AML-193 (cell line): ENCODE measurements at places on chromosomes 2 and 18.

DNA sequence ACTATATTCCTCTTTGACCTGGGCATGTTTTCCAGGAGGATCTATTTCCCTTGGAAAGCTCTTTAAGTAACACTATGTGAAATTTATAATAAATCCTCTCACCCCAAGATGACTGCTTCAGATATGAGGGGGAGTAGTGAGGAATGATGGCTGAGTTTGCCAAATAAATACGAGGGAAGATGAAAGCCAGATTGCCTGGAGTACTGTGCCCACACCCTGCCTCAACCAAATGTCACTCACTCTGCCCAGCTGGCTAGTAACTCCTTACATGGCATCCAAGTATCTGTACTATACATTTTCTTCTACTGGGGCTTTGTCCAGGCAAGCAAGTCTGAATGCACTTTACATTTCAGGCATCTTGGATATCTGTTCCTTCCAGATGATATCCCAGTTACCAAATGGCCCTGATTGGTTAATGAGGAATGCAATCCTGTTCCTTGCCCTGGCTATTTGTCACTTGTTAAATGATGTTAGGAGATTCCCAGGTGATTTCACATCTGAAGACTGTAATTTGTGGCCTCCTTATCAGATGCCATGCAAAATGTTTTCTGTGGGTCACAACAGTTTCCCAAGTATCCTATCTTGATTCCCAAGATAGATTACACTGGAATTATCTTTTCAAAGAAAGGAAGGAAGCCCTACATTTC lies 191.8 kb downstream of the IKZF2 start:
- no peak for DNase-seq

DNA sequence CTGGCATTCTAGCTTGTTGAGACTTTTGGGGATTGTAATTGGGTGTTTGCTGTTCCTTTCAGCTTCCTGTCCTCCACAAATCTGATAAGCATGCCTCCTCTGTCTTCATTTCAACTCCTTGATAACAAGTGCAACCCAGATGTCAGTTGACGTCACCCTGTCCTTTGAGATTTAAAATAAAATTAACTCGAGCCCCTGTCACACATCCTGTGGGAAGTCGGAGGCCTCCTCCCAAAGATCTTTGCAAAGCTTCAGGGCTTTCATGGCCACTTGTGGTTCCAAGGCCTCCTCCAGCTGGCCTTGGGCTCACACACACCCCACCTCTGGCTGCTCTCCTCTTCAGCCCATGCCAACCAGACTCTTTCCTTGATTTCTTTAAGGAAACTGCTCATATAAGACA lies 69.9 kb upstream of the ITGA6 start:
- no peak for DNase-seq

GRCh38 chr2:38038682-38039081 lies 37.3 kb downstream of the CYP1B1 start:
- no peak for DNase-seq

- DNase-seq = no peak
Measured at GRCh38 chr2:181051861-181052522, 71.6 kb downstream of the UBE2E3 start.

- no peak for DNase-seq
Measured at GRCh38 chr18:79720359-79720733, 40.7 kb downstream of the CTDP1 start.

DNA sequence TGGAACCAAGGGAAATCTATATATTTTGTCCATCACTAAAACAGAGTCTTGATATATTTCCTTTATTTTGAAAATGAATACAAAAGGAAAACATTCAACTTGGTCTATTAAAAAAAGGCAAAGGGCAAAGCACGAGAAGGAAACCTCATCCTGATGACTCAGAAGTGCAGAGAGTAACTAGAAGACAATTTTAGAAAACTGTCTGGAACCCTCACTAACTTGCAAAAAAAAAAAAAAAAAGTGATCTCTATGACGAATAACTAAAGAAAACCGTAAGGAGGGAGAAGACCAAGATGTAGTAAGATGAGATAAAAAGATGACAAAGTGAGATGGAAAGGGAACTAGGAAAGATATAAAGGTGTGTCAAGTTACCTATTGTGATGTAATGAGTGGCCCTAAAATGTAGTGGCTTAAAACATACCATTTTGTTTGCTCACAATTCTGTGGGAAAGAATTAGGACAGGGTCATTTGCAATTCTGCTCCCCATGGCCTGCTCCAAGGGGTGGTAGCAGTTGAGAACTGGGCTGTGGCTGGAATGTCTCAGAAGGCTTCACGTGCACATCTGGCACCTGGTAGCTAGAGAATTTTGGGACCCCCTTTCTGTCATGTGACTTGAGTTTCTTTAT lies 303.0 kb downstream of the DYSF start:
- DNase-seq = no peak

GRCh38 chr2:40332191-40332826 lies 119.6 kb downstream of the SLC8A1 start:
- no peak for DNase-seq

DNA sequence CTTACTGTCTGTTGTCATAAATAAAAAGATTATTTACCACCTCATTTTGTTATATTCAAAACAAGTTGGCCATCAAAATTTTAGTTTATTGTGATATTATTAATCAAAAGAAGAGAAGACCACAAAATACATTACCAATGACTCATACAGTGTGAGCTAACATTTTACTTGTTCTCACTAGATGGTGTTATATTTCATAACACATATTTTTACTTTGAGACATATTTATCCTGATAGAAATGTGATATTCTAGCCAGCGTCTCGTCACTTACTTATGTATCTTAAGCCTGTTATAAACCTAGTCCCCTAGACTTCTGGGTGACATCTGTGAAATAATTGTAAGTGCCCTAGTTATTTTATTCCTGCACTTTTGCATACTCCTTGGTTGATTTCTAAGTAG lies 263.2 kb downstream of the CDH7 start:
- DNase-seq = no peak

DNA sequence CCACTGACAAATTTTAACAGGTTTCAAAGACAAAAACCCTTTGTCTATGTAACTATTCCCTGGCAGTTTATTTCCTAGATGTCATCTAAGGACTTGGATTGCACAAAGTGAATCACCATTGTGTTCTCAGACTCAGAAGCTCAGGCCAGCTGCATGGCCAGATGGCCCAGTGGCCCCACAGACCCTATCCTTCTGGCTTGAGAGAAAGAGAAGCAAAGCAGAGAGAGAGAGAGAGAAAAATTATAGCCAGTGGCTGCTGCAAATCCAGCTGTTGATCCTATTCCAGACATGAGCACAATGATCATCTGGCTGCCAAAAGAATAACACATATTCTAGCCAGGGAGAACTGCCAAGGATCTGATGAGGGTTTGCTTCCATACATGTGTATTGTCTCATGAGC lies 25.8 kb downstream of the CTLA4 start:
- no peak for DNase-seq

GRCh38 chr2:74250189-74250631 lies 51.8 kb downstream of the MTHFD2 start:
- DNase-seq = peak; percentile 25

DNA sequence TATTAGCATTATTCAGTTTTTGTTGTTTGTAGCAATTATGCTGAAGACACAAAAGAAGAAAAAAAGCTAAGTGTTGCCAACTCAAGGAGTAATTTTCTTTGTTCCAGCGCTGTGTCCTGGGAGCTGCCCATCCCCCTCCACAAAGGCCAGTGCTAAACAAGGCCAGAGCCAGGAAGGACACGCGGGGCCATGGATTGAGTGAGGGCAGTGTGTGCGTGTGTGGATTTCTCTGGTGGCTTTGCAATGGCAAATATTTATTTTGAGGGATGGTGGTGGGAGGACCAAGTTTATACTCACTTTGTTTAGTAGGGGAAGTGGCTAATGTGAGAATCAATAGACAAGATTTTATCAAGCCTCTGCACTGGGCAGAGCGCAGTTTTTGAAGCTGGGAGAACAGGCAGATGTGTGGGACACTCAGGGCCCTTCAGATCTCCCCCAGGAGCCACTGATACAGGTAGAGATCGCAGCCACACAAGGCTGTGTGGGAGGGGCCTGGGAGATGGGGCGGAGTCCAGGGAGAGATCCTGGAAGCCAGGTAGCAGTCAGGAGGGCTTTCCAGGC lies 11.4 kb downstream of the AGAP1 start:
- no peak for DNase-seq

DNA sequence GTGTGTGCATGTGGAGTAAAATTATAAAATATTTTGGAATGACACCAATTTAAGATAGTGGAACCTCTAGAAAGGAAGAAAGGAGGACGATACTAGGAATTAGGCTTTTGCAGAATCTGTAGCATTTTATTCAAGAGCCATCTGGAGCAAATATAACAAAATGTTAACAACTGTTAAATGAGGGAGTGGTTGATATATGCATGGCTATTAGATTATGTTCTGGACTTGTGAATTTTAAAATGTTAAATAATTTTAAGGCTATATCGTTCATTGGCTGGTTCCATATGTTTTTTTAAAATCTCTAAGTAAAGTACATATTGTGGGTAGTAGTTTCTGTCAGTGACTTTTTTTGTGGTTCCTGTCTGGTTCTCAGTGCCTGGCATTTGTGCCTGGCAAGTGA lies 123.2 kb downstream of the PKP4 start:
- DNase-seq = no peak

DNA sequence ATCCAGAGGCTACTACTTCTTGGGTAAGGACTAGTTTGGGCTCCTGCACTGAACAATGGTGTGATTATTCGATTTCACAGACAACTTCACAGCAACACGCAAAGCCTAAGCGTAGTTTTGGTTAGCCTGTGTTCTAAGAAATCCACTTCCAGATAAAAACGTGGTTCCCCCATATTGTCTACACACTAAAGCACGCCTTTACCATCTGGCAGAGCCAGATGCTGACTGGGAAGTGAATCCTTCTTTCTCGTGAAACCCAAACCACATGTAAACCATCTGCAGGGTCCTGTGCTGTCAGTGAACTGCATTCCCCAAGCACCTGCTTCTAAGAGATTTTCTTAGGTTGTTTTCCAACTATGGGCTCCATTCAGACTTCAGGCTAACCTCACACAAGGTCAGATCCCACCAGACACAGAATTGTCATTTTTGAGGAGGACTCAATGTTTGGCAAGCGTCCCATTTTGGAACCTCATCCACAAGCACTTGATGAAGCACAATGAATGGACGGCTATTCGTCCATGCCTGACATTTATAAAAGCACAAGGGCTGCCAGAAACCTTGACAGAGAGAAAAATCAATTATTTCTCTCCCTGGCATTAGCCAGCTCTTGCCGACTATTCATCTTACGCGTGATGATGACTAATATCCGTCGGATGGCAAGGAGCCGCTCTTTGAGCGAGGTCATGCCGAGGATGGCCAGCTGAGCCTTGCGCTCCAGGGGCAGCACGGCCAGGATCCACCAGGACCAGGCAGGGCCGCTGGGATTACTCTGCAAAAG lies 38.4 kb downstream of the LONRF2 start:
- DNase-seq = no peak
